ENCODE measurements at places on chromosomes 3 and 15.

- DNase-seq, result no peak
Observed at GRCh38 chr15:70036585-70037291, 61.0 kb downstream of the TLE3 start.

DNA sequence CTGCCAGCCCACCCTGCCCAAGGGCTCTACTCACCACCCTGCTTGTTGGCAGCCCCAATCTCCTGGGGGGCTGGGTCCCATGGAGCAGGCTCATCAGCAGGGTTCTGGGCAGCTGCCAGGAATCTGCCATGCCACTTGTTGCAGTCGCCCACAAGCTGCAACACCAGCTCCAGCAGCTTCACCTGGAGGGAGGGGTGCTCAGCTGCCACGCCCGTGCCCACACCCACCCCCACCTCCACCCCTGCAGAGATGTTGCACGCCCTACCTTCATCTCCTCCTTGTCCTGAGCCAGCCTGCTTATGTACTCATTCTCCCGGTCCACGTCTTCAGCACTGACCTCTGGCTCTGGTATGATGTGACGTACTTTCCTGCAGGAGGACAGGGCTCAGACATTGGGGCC lies 77.9 kb upstream of the C2CD4B start:
- no peak for DNase-seq

DNA sequence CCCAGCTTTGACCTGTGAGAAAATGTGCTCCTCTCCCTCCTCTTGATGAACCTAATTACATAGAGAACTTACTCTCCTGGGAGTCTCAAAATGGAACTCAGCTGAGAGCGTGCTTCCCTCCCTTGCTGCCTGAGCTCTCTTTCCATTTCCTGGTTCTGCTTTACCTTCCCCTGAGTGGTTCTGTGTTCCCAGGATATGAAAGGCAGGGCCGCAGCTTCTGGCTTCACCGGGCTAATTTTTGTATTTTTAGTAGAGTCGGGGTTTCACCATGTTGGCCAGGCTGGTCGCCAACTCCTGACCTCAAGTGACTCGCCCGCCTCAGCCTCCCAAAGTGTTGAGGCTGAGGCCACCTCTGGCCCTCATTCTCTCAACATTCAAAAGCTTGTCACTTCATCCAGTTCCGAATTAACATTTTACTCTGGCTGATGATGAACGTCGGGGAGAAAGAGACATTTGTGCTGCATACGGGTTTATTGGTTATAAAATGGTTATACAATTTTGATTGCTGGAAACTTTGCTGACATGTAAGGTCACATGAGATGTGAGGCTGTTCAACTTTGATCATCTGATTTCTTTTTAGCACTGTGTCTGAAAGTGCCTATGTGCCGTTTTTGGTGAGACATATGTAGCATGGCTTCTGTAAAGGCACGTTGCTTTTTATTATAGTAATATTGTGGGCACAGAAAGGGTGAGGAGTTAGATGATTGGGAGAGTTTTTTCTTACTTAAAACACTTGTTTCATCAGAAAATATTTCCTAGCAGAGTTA lies 6.6 kb downstream of the PLS1 start:
- no peak for DNase-seq

- DNase-seq, result no peak
Observed at GRCh38 chr3:69113536-69113935, 8.9 kb downstream of the LMOD3 start.

DNA sequence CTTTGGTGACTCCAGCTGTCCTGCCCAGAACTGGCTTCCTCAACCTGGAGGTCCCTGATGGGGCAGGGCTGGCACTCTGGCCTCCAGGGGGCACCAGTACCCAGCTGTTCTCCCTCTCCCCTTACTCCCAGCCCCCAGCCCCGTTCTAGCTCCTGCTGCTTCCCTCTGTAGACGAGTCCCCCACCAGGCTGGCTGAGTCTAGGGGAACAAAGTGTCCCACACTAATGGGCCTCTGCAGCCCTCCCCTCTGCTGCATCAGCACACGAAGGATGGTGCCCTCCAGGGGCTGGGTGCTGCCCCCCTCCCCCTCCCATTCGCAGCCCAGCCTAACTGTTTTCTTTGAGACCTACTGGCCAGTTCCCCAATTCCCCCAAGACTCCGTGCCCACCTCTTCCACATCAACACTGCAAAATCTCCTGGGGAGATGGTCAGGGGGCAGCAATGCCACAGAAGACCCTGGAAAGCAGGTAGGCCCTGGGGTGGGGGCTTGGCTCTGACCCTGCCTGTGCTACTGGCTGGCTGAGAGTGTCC lies 4.2 kb downstream of the RHCG start:
- DNase-seq, result no peak

GRCh38 chr3:53155760-53156159 lies 5.2 kb upstream of the PRKCD start:
- no peak for DNase-seq

GRCh38 chr3:29181149-29181780 lies 99.6 kb upstream of the RBMS3 start:
- no peak for DNase-seq

- no peak for DNase-seq
Observed at GRCh38 chr3:16468336-16469098, 45.0 kb downstream of the RFTN1 start.

- DNase-seq, result no peak
Observed at GRCh38 chr3:46854555-46854991, 8.7 kb downstream of the MYL3 start.

DNA sequence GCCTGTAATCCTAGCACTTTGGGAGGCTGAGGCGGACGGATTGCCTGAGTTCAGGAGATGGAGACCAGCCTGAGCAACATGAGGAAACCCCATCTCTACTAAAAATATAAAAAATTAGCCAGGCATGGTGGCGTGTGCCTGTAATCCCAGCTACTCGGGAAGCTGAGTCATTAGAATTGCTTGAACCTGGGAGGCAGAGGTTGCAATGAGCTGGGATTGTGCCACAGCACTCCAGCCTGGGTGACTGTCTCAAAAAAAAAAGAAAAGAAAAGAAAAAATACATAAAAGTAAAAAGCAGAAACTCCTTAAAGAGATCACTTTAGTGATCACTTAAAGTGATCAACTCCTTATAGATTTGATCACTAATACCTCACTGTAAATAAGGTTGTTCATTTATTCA lies 78.0 kb downstream of the GMPS start:
- DNase-seq, result no peak

GRCh38 chr3:128480717-128481437 lies 12.1 kb downstream of the GATA2 start:
- no peak for DNase-seq

GRCh38 chr15:38041576-38041975 lies 107.1 kb downstream of the TMCO5A start:
- DNase-seq, result no peak

DNA sequence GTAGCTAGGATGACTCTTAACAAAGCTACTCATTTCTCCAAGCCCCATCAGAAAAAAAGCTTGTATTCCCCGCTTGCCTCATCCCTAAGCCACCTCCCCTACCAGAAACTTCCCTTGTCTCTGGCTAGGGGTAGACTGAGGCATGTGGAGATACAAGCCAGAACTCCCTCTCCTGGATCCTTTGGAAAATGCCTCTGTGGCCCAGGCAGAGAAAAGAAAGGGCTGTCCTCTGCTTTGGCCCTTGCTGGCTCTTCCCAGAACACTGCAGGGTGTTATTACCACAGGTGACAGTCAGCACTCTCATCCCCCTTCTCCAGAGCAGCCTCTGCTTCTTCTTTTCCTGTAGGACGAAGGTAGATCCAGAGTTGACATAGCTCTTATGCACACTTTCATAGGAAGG lies 15.2 kb downstream of the RMDN3 start:
- no peak for DNase-seq

- DNase-seq, result no peak
Observed at GRCh38 chr3:148460686-148461085, 237.0 kb upstream of the AGTR1 start.

DNA sequence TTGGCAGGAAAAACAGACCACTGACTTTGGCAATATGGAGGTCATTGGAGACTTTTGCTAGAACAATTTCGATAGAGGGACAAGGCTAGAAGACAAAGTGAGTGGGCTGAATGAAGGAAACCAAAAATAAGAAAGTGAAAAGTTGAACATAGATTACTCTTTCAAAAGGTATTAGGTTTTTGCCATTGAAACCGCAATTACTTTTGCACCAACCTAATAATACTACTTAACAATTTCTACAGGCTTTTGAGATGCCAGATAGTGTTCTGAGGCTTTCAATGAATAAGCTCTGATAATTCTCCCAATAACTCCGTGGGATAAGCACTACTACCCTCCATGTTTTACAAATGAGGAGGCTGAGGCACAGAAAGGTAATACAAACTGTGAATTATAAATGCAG lies 85.0 kb downstream of the MDFIC2 start:
- no peak for DNase-seq

- no peak for DNase-seq
Observed at GRCh38 chr3:47716656-47717055, 65.0 kb downstream of the SMARCC1 start.

DNA sequence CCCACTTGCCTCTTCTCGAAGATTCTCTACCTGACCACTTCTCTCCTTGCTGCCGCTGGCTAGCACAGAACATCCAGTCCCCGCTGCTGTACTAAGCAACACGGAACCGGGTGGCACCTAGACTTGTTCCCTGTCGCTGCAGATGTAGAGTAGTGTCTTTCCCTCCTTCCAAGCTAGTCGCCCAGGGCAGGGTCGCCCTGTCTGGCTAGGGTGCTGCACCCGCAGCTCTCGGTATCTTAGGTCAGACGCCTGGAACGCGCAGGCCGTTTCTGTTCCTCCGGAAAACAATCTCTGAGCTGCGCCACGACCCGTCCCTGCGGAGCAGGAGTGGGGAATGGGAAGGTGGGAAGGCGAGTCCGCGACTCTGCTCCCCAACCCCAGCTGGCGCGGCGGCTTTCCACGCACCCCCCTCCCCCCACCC lies 758 bp upstream of the SNX33 start:
- no peak for DNase-seq

- no peak for DNase-seq
Observed at GRCh38 chr3:144052275-144052674, 80.7 kb downstream of the DIPK2A start.

All from substantia nigra (tissue), 51 donors.